Myometrial cell (primary cell): ENCODE measurements at places on chromosomes 16 and 17. TPM values are rescaled to one million over a fixed set of nuclear protein-coding genes. Genes with fewer than 3 reads are reported as not detected.

Gene NPIPA7
- total RNA-seq: 0.58 and 1.2 TPM in 2 replicates

Gene COL1A1
- 2,214 and 2,222 TPM in 2 replicates for total RNA-seq

Gene GPR139
- not detected in 2 replicates for total RNA-seq

Gene SPIRE2
- total RNA-seq: 1.6 and 4.0 TPM in 2 replicates
